ENCODE measurements at places on chromosomes 5 and 9.

GRCh38 chr9:34997379-34997781 lies 7.8 kb downstream of the DNAJB5 start:
- DNase-seq = no peak

GRCh38 chr5:859391-859790 lies 8.6 kb upstream of the ZDHHC11 start:
- DNase-seq = no peak

- DNase-seq = no peak
Observed at GRCh38 chr5:152631221-152631620, 226.1 kb upstream of the NMUR2 start.

- DNase-seq = no peak
Observed at GRCh38 chr5:147805030-147805454, 22.5 kb upstream of the JAKMIP2 start.

GRCh38 chr9:136117291-136117915 lies 1.3 kb downstream of the TMEM250 start:
- no peak for DNase-seq

GRCh38 chr5:151703227-151703626 lies 16.5 kb upstream of the SPARC start:
- DNase-seq = no peak

- DNase-seq = no peak
Observed at GRCh38 chr5:128965638-128966302, 482 bp downstream of the SLC27A6 start.

All from NCI-H1105 (cell line).